Naive thymus-derived CD4-positive, alpha-beta T cell (primary cell): ENCODE measurements at places on chromosomes 3 and 15.
A peak's percentile ranks its signal among the peaks of the same experiment; 100 is the strongest.

- no peak for DNase-seq
Measured at GRCh38 chr3:168860592-168860991, 764.9 kb upstream of the GOLIM4 start.

- no peak for DNase-seq
Measured at GRCh38 chr3:151166161-151166560, 36.9 kb downstream of the GPR171 start.

DNA sequence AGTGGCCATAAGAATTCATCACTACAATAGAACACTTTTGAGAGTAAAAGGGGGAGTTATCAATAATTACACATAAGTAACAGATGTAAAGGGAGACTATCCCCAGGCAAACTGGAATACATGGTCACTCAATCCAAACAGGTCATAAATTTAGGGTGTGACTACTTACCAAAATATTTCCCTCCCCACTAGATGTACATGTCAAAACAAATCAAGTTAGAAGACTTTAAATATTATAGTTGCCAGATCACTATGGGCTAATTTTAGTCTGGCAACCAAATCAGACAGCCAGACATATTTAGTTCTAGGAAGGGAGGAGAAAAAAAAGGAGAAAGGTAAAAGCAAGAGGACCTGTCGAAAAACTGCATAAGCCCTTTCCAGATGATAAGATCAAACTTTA lies 23.1 kb downstream of the SLC24A5 start:
- DNase-seq, result no peak

- DNase-seq, result peak; percentile 25
Measured at GRCh38 chr3:58009749-58010535, 1.7 kb downstream of the FLNB start.

DNA sequence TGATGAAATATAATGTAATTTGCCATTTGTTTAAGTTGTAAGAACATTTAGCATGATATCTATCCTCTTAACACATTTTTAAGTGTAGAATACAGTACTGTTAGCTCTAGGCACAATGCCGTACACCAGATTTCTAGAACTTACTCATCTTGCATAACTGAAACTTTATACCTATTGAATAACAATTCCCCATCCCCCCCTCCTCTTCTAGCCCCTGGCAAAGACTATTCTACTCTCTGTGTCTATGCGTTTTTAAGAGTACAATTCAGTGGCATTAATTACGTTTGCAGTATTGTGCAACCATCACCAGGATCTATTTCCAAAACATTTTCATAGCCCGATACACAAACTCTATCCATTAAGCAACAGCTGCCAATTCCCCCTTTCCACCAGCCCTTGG lies 261.7 kb downstream of the PLOD2 start:
- DNase-seq, result no peak

- DNase-seq, result no peak
Measured at GRCh38 chr3:46986782-46987310, 7.4 kb downstream of the NBEAL2 start.

GRCh38 chr15:80611543-80612080 lies 83.5 kb upstream of the ABHD17C start:
- no peak for DNase-seq

- DNase-seq, result no peak
Measured at GRCh38 chr3:9863058-9863772, 16.8 kb downstream of the CIDEC start.

DNA sequence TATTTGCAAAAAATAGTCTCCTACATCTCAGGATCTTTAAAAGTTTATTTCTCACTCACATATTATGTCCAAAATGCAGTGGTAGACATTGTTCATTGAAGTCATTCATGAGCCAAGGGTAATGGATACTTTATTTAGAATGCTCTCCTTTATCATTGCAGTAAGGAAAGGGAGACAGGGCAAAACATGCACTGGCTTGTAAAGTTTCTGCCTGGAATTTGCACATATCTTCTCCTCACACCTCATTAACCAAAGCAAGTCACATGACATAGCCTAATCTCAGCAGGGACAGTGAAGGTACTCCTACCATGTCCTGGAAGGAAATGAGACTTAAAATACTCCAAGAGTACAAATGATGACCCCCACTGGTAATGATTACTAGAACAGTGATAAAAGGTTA lies 333.7 kb upstream of the EPHA3 start:
- no peak for DNase-seq

DNA sequence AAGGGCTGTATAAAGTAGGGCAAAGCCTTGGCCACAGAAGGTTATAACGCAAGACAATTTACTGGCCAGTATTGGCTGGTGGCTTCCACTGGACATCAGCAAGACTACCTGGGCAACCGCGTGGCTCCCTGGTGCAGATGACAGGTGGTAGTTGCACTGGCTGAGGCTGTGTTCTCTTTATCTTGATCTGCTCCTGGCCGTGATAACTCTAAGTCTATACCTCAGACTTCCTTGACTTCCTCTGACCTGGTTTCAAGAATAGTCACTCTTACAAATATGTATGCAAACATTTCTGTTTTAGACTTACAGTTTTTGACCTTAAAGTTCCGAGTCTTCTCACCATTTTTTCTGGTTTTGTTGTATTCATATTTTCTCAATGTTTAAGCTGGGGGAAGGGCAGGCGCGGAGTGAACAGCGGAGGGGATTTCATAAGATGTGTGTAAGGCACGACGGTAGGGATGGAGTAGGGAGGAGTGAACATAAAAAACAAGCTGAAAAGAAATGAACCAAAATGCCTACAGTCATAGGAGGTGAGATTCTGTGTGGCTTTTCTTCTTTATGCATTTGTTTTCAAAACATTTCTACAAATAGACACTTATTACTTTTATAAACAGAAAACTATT lies 15.2 kb upstream of the TMEM212 start:
- no peak for DNase-seq

GRCh38 chr3:110165753-110166152 lies 828.4 kb upstream of the DPPA4 start:
- no peak for DNase-seq

GRCh38 chr3:115151921-115152320 lies 4.8 kb upstream of the ZBTB20 start:
- DNase-seq, result no peak

GRCh38 chr3:129482721-129483120 lies 42.7 kb downstream of the IFT122 start:
- no peak for DNase-seq

DNA sequence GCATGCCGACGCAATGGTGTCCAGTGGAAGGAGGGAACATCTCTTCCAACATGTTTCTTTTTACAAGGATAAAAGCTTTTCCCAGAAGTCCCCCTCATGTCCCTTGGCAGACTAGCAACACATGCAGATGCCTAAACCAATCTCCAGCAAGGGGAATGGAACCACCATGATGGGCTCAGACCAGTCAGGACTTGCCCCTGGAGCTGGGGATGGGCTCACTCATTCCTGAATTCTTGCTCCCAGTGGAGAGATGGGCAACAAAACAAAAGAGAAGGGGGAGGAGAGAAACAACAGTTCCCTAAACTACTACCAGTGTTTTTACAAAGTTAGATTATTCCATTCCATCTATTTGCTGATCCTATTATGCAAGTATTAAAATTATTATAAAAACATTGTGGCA lies 76.8 kb upstream of the OXTR start:
- no peak for DNase-seq

DNA sequence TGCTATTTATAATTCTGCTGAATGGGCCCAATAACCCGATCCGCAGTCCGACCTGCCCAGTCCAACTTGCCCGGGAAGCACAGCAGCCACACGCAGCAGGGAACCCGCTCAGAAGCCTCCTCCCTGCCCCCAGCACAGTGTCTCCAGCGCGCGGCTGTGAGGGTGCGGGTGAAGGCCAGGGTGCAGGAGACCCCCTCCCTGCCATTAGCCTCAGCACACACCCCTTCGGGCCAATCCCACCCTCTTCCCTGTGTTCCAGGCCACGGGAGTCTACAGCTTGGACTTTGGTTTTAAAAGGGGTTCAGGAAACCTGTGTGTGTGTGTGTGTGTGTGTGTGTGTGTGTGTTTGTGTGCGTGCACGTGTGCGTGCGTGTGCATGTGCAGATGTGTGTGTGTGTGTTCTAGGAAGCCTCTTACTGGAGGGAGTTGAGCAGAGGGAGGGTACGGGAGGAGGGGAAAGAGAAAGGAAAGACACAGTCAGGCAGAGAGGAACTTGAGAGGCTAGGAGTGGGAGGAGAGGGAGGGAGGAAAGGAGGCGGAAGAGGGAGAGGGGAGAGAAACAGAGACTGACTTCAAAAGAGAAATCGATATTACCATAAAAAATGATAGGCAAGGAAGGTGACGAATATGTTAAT lies 34.2 kb downstream of the ATP2B2 start:
- no peak for DNase-seq
